Stimulated activated CD4-positive, alpha-beta T cell treated with anti-CD3 and anti-CD28 coated beads, Interleukin-1b, Interleukin-23, amount 100 ng/mL, for 24 hours (primary cell): ENCODE measurements at places on chromosomes 13 and 19.

GRCh38 chr13:110685305-110686020, 20.5 kb downstream of the CARS2 start:
- DNase-seq = no peak

- no peak for DNase-seq
These were observed 526.1 kb downstream of the KLF12 start for GRCh38 chr13:73608157-73608516.

DNA sequence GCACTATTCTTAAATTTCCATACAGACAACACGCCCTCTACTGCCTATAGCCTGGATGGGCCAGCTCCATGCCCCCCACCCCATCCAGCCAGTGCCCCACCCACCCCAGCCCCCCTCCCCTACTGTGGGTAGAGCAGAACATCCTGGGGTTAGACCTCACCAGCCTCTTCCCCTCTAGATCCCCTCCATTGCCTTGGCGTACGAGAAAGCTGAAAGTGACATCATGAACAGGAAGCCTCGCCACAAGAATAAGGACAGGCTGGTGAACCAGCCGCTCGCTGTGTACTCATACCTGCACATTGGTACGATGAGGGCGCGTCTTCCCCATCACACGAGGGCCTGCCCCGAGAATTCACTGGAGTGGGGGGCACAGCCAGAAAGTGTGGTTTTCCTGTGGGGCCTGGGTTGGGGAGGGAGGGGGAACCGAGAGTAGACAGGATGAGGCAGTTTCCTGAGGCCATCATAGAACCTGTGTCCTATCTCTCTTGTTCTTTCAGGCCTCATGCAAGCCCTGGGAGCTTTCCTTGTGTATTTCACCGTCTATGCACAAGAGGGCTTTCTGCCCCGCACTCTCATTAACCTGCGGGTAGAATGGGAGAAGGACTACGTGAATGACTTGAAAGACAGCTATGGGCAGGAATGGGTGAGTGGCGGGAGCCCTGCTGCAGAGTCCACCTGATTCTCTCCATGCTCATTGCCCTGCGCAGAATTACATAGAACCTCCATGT, 29.1 kb downstream of the ATP12A start:
- peak; percentile 54 for DNase-seq

- no peak for DNase-seq
These were observed 23.5 kb downstream of the RHPN2 start for GRCh38 chr19:33040994-33041827.

GRCh38 chr13:85742355-85742754, 56.9 kb downstream of the SLITRK6 start:
- DNase-seq = no peak

GRCh38 chr13:39494006-39494405, 109.0 kb downstream of the LHFPL6 start:
- DNase-seq = no peak

- DNase-seq = no peak
These were observed 20.2 kb downstream of the NAXD start for GRCh38 chr13:110635405-110636002.

- DNase-seq = no peak
These were observed 1121.9 kb upstream of the PCDH20 start for GRCh38 chr13:62537593-62537992.

DNA sequence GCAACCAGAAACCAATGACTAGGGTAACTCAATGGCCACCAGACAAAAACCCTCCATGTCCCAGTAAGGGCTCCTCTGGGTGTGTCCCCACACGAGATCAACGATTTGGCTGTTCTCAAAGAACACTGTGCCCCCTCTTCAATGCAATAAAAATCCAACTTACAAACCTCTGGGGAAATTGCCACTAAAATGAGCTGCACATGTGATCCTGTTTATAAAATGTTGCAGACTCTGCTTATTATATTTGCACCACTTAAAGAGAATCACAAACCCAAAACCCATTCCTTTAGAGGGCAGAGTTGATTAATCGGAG, 80.5 kb downstream of the STK24 start:
- DNase-seq = no peak

DNA sequence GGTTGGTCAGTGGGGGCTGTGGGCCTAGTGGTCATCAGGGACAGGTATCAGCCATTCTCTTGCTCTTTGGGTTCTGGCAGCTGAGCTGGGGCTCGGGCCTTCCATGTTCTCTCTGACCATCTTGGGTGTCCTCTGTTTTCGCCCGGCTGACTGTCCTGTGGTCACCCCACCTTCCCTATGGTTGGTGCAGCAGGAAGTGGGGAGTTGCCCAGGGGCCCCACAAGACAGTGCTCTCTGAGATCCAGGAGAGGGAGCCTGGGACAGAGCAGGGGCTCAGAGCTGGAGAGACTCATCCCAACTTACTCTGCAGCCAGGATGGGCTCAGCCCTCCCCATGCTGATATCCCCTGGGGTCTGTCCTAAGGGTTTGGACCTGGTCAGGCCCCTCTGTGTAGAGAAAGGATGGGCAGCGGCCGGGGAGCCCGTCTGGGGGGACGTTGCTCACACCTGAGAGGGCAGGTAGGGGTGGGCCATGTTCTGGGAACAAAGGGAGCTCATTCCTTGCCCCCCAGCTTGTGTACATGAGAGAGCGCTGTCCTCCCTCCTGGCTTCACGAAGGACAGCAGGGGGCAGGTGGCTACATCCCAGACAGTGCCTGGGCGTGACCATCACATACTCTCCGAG, 937 bp upstream of the CEACAM8 start:
- DNase-seq = no peak

GRCh38 chr19:38946229-38947010, 15.7 kb downstream of the MRPS12 start:
- no peak for DNase-seq

- no peak for DNase-seq
These were observed 87.8 kb downstream of the LMO7 start for GRCh38 chr13:75723901-75724300.

DNA sequence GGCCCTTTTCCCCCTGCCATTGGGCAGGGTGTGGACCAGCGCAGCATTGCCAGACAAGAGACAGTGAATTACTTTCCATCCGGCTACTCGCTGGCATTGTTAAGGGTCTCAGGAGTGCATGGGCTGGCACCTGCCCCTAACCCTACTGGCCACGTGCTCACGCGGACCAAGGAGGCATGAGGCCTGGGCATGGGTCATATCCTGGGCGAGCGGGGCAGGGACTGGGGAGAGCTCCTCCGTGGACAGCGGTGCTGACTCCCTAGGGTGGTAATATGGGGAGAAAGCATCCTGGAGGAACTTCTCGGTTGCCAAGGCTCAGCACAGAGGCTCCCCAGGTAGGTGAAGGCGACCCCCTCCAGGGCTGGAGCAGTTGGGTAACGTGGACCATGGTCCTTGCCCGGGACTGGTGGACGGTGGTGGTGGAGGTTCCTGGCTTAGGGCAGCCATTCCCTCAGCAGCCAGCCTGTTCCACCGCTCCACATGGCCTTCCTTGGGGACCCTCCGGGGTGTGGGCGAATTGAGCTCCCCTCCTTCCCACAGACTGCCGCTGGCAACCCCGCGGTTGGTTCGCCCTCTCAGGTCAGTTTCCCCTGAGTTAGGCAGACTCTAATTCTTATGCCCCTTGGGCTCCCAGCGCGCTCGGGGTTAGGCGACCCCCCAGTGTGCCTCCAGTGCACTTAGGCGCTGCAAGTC, 465.1 kb downstream of the SLITRK5 start:
- no peak for DNase-seq

DNA sequence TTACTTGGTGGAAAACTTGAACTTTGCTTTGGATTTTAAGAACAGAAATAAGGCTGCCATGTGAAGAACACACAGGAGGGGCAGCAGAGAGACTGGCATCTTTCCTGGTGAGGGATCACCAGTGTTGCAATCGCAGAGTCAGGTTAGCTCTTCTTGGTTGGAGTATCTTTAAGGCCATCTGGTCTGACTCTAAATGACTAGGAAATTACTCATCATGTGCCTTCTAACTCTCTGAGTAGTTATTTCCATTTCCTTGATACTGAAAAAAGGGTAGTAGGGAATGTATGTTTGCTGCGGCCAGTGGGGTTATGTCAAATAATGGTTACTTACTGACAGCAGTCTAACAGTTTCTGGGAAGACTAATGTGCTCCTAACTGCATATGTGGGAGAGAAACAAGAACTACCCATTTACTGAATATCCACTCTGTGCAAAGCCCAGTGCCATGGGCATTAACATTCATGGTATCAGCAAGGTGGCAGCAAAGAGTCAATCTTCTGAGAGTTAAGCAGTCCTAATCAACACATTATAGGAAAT, 122.1 kb downstream of the COG6 start:
- DNase-seq = no peak

DNA sequence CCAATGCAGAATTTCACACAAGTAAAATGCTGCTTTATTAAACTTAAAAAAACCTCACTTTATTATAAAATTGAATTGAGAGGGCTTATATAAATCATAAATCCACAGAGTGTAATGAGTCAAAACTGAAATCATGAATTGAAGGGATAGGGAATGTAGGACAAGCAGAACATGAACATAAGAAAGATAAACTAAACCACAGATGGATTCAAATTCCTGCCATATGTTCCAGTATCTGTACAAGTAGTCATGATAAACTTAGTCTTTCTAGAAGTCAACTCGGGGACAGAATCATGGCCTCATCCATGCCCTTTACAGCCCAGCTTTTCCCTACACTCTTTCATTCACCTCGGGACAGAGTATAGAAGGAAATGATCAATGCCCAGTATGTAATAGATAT, 16.6 kb downstream of the LMO7 start:
- no peak for DNase-seq

DNA sequence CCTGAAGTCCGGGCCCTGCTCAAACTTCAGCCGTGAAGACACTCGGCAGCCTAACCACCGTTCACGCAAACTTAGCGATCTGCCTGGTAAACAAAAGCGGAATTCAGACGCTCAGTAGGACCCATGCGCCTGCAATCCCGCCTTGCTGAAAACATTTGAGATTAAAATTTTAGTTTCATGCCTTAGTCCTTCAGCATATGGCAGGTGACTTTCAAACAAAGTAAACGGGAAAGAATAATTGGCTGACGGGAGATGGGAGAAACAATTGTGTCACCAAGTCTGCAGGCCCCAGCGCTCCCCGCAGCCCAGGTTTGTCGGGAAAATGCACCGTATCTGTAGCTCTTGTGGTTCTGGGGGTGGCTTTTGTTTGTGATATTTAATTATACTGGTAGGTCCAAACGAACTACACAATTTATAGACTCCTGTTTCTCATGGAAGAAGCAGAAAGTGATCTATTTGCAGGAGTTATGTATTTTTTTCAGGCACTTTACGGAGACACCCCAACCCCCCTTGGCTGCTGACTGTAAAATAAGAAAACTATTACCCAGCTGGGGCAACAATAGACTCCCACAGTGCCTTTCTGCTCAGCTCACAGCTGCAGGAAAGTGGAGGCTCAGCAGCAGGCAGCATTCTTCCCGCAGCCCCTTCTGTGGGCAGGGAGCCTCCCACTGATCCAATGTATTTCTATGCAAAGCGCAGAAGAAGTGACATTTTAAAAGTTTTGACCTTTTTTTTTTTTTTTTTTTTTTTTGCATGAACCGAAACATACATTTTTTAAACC, 94.8 kb downstream of the SOX1 start:
- no peak for DNase-seq

DNA sequence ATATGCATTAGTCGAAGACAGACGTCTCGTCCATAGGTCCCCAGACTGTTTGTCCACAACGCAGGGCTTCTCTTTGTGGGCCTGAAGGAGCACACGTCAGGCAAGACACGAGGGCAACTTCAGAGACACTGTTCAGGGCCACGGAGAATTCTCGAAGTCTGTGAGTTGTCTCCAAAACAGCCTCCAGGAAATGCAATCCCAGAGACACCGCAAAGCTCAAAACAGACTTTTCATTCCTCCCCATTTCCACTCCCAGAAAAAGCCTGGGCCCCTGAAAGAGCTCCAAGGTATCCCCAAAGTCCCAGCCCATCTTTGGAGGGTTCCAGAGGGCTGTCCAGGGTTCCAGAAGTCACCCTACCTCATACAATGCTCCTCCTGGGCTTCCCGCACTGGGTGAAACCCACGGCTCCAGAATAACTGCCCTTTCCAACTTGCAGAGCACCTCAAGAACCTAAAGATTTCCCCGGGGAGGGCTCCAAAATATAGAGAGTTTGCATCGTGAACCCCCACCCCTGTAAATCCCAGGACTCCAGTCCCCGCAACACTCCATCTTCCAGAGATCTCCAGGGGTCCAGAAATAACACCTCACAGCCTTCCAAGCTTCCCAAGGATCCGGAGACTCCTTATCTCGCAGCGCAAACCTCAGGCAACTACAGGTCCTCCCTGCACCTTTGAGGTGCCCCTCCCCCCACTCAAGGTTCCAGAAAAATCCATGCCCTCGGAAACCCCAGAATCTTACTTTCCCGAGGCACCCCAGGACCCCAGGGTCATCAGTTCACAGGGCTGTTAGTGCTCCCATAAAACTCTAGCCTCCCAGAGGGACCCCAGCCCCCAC, 687 bp upstream of the FTL start:
- DNase-seq = no peak

DNA sequence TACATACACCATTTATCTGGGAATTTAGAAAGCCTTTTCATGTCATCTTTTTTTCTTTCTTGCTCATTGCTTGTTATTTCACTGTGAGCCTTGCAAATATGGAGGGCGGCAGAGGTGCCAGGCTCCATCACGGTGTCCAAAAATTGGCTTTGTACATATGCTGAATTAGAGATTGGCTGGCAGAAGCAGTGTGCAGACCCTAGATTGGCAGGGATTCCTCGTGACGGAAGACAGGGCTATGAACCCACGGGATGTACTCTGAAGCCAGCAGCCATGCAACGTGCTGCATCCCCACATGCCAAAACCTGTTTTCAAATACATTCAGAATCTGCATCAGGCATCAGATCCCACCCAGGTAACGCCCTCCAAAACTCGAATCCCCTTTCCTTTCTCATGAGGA, 142.8 kb downstream of the ZIC5 start:
- no peak for DNase-seq

- no peak for DNase-seq
These were observed 3.3 kb upstream of the RGL3 start for GRCh38 chr19:11422163-11423065.

DNA sequence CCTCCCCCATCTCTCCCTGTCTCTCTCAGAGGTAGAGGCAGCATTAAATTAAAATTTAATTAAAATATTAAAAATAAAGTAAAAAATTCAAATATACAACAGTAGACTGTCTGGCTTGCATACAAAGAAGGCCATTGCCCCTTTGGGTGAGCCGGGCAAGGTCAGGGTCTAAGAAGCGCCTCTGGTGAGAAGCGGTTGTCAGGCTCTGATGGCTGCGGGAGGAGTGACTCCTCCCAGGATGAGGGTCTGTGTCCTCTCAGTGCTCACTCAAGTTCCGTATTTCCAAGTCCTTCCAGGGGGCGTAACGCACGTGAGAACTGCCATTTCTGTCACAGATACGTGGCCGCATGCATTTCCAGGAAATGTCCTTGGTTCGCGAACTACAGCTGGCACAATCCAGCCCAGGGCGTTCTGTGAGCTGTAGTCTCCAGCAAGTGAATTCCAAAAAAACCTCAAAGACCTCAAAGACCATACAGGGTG, 737 bp upstream of the ZNF181 start:
- no peak for DNase-seq
